ENCODE measurements at places on chromosomes 11 and 22. TPM values are rescaled to one million over a fixed set of nuclear protein-coding genes. Genes with fewer than 3 reads are reported as not detected.

GRCh38 chr11:111777094-111778046 is 11.2 kb upstream of the PPP2R1B start:
- no peak overlapping the region for H3K4me3 ChIP-seq
- no peak overlapping the region for H3K27ac ChIP-seq
- no peak for DNase-seq
- H3K27me3 ChIP-seq, result no peaks in the 10 kb centered on the region
- no peaks in the 10 kb centered on the region for H3K36me3 ChIP-seq
- H3K4me1 ChIP-seq, result peaks cover 14% of the 10 kb centered on the region

GRCh38 chr11:94838027-94838731 is 70.0 kb downstream of the AMOTL1 start:
- H3K36me3 ChIP-seq, result no peaks in the 10 kb centered on the region
- DNase-seq, result no peak
- H3K4me1 ChIP-seq, result peaks cover 4% of the 10 kb centered on the region
- H3K4me3 ChIP-seq, result no peak overlapping the region
- H3K27ac ChIP-seq, result no peak overlapping the region

DNA sequence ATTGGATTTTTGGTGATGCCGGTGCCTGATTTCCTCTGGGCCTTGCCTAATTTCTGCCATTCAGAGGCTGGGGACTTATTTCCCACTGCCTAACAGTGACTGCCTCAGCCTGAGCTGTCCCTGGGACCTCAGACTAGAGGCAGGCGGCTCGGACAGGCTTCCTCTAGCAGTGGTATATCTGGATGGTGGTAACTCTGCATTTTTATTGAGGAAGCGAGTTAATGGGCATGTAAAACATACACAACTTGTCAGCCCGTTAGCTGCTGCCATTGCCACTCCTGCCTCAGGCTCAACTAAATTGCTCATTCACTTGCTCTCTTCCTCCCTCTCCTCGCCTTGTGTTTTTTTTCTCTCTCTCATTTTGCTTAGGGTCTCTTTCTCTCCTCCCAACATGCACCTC is 561.6 kb downstream of the BUD13 start:
- H3K36me3 ChIP-seq, result no peaks in the 10 kb centered on the region
- DNase-seq, result no peak
- H3K4me3 ChIP-seq, result no peak overlapping the region
- no peak overlapping the region for H3K27ac ChIP-seq
- no peaks in the 10 kb centered on the region for H3K4me1 ChIP-seq

GRCh38 chr11:67288198-67288451 is 978 bp upstream of the ANKRD13D start:
- H3K36me3 ChIP-seq, result peaks cover 25% of the 10 kb centered on the region
- H3K4me3 ChIP-seq, result peak overlapping the region; percentile 69
- H3K27me3 ChIP-seq, result no peaks in the 10 kb centered on the region
- DNase-seq, result no peak

GRCh38 chr11:92461447-92461846 is 236.8 kb downstream of the FAT3 start:
- no peaks in the 10 kb centered on the region for H3K27me3 ChIP-seq
- H3K4me3 ChIP-seq, result no peak overlapping the region
- H3K27ac ChIP-seq, result no peak overlapping the region
- no peaks in the 10 kb centered on the region for H3K36me3 ChIP-seq
- DNase-seq, result no peak

- H3K36me3 ChIP-seq, result no peaks in the 10 kb centered on the region
- H3K27me3 ChIP-seq, result no peaks in the 10 kb centered on the region
- H3K4me1 ChIP-seq, result no peaks in the 10 kb centered on the region
Observed at GRCh38 chr11:69213316-69213715, 57.6 kb downstream of the SMIM38 start.

- no peak overlapping the region for H3K4me3 ChIP-seq
- no peak overlapping the region for H3K27ac ChIP-seq
- no peaks in the 10 kb centered on the region for H3K27me3 ChIP-seq
- H3K4me1 ChIP-seq, result no peaks in the 10 kb centered on the region
- H3K36me3 ChIP-seq, result no peaks in the 10 kb centered on the region
Observed at GRCh38 chr22:32336771-32337424, 20.8 kb upstream of the RFPL3 start.

- no peak overlapping the region for H3K4me3 ChIP-seq
- H3K27me3 ChIP-seq, result no peaks in the 10 kb centered on the region
- no peak overlapping the region for H3K27ac ChIP-seq
- no peaks in the 10 kb centered on the region for H3K36me3 ChIP-seq
- no peaks in the 10 kb centered on the region for H3K4me1 ChIP-seq
- no peak for DNase-seq
Observed at GRCh38 chr11:120858740-120859139, 165.2 kb upstream of the TBCEL start.

GRCh38 chr22:38267086-38267485 is 5.7 kb downstream of the TMEM184B start:
- H3K27ac ChIP-seq, result no peak overlapping the region
- DNase-seq, result no peak
- H3K36me3 ChIP-seq, result no peaks in the 10 kb centered on the region
- no peaks in the 10 kb centered on the region for H3K4me1 ChIP-seq

GRCh38 chr11:12746593-12747097 is 72.4 kb downstream of the TEAD1 start:
- no peaks in the 10 kb centered on the region for H3K36me3 ChIP-seq
- peak overlapping the region; percentile 5 for H3K27ac ChIP-seq
- H3K27me3 ChIP-seq, result no peaks in the 10 kb centered on the region
- no peak overlapping the region for H3K4me3 ChIP-seq
- peak; percentile 56 for DNase-seq

- H3K36me3 ChIP-seq, result no peaks in the 10 kb centered on the region
- no peaks in the 10 kb centered on the region for H3K27me3 ChIP-seq
- no peak overlapping the region for H3K4me3 ChIP-seq
- DNase-seq, result no peak
- H3K27ac ChIP-seq, result no peak overlapping the region
Observed at GRCh38 chr11:78074756-78075155, 4.9 kb downstream of the NDUFC2 start.

DNA sequence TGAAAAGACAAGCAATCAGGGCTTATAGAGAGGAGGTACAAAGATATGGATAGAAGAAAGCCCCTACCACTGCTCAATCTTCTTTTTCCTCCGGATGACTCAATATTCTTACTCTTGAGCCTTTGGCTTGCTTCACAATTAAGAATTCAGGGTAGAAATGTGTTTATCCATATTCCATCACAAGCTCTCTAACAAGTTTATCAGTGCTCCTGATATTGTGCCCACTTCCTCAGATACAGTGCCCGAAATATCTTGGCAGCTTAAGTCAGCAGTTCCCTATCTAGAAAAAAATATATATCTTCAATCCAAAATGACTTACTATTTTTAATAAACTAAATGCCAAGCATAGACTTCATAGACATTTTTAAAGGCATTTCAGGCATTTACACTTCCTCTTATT is 255.1 kb upstream of the FAT3 start:
- H3K36me3 ChIP-seq, result no peaks in the 10 kb centered on the region
- no peak overlapping the region for H3K4me3 ChIP-seq
- no peak for DNase-seq
- no peaks in the 10 kb centered on the region for H3K4me1 ChIP-seq
- H3K27me3 ChIP-seq, result no peaks in the 10 kb centered on the region

DNA sequence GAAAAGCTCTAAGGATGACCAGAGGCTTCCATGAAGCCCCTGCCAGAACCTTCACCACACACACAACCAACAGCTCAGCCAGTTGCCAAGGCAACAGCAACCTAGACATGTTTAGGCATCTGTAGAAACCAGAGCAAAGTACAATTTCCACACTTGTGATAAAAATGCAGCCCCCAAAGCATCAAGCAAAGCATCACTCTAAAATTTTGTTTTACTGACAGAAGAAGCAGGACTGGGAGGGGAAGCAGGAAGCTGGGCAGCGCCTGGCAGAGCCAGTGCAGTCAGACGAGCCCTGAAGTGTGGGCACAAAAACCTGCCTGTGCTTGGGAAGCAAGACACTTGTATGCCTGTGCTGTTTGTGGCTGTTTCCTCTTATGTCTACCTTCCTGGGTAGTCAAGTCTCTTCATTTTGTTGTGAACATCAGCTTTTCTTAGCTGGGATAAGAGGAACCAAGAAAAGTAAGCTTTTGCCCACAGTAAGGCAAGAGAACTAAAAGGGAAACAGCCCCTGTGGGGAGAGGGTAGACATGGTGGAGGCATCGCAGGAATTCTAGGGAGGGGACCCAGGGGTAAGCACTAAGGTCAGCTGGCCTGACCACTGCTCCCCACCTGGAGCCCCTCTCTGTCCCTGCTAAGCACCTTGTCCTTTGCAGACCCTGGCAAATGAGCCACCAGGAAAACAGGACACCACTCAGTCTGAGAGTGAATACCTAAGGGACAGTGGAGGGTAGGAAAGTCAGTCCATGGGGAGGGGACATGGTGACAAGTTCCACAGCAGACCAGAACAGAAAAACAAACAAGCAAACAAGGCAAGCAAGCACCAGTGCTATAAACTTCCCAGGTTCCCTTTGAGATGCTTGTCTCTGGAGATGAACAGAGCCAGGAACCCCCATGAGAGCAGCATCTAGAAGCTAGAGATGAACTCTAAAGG is 13.4 kb downstream of the PACSIN2 start:
- no peaks in the 10 kb centered on the region for H3K36me3 ChIP-seq
- H3K4me1 ChIP-seq, result peaks cover 75% of the 10 kb centered on the region
- H3K27me3 ChIP-seq, result no peaks in the 10 kb centered on the region
- H3K4me3 ChIP-seq, result no peak overlapping the region
- no peak for DNase-seq

GRCh38 chr11:7899418-7899817 is 31.6 kb downstream of the OR10A6 start:
- H3K4me3 ChIP-seq, result no peak overlapping the region
- peaks cover 21% of the 10 kb centered on the region for H3K4me1 ChIP-seq
- no peaks in the 10 kb centered on the region for H3K36me3 ChIP-seq

- H3K27ac ChIP-seq, result no peak within 1 kb of the TSS
- no peaks in the 10 kb centered on the region for H3K36me3 ChIP-seq
- peak within 1 kb of the TSS; percentile 39 for H3K4me3 ChIP-seq
- H3K27me3 ChIP-seq, result no peaks in the 10 kb centered on the region
Observed at GRCh38 chr11:111512296-111513239, at the start of gene BTG4. BTG4 (minus strand) TSS chr11:111512386; CDS start chr11:111498776, 13,610 bp downstream.

GRCh38 chr11:67349457-67349856 is 3.9 kb downstream of the POLD4 start:
- no peak for DNase-seq
- no peaks in the 10 kb centered on the region for H3K27me3 ChIP-seq
- no peak overlapping the region for H3K4me3 ChIP-seq

GRCh38 chr11:57181678-57182305 is at the start of gene LRRC55:
LRRC55 (plus strand) TSS chr11:57181953; CDS start chr11:57182023, 70 bp downstream.
- no peak for DNase-seq
- H3K36me3 ChIP-seq, result no peaks in the 10 kb centered on the region
- H3K4me3 ChIP-seq, result no peak within 1 kb of the TSS
- H3K4me1 ChIP-seq, result no peaks in the 10 kb centered on the region
- H3K27ac ChIP-seq, result no peak within 1 kb of the TSS

DNA sequence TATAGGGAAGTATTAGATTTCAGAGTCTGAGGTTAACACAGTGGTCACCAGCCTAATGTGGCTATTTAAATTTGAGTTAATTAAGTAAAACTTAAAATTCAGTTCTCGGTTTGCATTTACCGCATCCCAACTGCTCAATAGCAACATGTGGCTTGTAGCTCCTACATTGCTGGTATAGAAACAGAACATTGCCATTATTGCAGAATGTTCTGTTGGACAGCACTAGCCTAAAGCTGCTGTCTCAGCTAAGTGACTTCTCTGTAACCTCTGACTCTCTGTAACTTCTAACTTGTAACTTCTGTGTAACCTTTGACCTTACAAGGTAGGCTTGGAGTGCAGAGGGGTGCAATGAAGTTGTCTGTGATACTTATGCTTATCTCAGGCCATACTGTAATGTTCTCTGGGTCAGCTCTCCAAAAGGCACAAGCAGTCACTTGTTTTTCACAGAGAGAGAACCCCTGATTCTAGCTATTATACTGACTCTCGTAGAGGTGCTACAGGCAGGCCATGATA is 78.7 kb downstream of the ZNRF3 start:
- no peak overlapping the region for H3K4me3 ChIP-seq
- no peak overlapping the region for H3K27ac ChIP-seq
- H3K36me3 ChIP-seq, result no peaks in the 10 kb centered on the region
- DNase-seq, result no peak
- H3K27me3 ChIP-seq, result no peaks in the 10 kb centered on the region

DNA sequence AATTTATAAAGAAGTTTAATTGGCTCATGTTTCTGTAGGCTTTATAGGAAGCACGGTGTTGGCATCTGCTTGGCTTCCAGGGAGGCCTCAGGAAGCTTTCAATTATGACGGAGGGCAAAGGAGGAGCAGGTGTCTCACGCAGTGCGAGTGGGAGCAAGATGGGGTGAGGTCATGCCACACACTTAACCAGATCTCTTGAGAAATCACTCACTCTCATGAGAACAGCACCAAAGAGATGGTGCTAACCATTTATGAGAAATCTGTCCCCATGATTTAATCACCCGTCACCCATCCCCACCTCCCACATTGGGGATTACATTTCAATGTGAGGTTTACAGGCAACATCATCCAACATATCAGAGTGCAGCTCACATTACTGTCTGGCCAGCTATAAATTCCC is 103.5 kb downstream of the ARHGAP8 start:
- no peak for DNase-seq
- no peak overlapping the region for H3K27ac ChIP-seq
- H3K4me3 ChIP-seq, result no peak overlapping the region
- no peaks in the 10 kb centered on the region for H3K4me1 ChIP-seq

DNA sequence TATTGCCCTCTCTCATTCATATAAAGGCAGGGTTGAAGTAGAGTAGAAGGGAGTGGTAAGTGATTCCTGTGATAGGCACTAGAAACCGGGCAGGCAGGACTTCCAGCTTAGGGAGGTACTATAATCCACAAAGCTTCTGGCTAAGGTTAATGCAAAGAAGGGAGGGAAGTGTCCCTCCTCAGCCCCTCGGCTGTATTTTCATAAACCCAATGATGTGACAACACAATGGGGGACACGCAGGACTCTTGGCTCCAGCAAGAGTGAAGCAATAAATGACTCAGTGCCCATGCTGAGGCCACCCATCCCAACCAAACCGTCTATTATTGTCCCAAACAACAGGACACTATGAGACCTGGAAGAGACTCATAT is 90.7 kb downstream of the ETS1 start:
- no peaks in the 10 kb centered on the region for H3K36me3 ChIP-seq
- no peak for DNase-seq
- no peak overlapping the region for H3K4me3 ChIP-seq
- peaks cover 16% of the 10 kb centered on the region for H3K4me1 ChIP-seq
- peak overlapping the region; percentile 8 for H3K27ac ChIP-seq

- H3K36me3 ChIP-seq, result no peaks in the 10 kb centered on the region
- peaks cover 12% of the 10 kb centered on the region for H3K4me1 ChIP-seq
- no peak overlapping the region for H3K4me3 ChIP-seq
- DNase-seq, result no peak
- no peak overlapping the region for H3K27ac ChIP-seq
Observed at GRCh38 chr22:25656724-25657123, 85.3 kb upstream of the MYO18B start.

- no peaks in the 10 kb centered on the region for H3K27me3 ChIP-seq
- H3K4me1 ChIP-seq, result no peaks in the 10 kb centered on the region
- no peak for DNase-seq
- no peaks in the 10 kb centered on the region for H3K36me3 ChIP-seq
- no peak overlapping the region for H3K27ac ChIP-seq
Observed at GRCh38 chr11:88015170-88015569, 160.1 kb downstream of the RAB38 start.

GRCh38 chr22:22463855-22464540 is 44.5 kb downstream of the ZNF280B start:
- no peak overlapping the region for H3K4me3 ChIP-seq
- peak; percentile 18 for DNase-seq
- H3K36me3 ChIP-seq, result no peaks in the 10 kb centered on the region
- H3K27me3 ChIP-seq, result peaks cover 8% of the 10 kb centered on the region
- H3K27ac ChIP-seq, result no peak overlapping the region

Gene SLC5A1
- 5.9 TPM for polyA plus RNA-seq

Gene L3MBTL2
- polyA plus RNA-seq, result 15.9 TPM

Gene DCHS1
- 4.0 TPM for polyA plus RNA-seq

Gene BARX2
- 3.8 TPM for polyA plus RNA-seq
